ENCODE measurements at places on chromosomes 12 and 14. TPM values are rescaled to one million over a fixed set of nuclear protein-coding genes. Genes with fewer than 3 reads are reported as not detected.

Gene LRCOL1
- total RNA-seq: not detected

GRCh38 chr12:43863770-43864366 lies 28.0 kb downstream of the TMEM117 start:
- no peak for DNase-seq

GRCh38 chr12:32445356-32445755 lies 46.0 kb downstream of the FGD4 start:
- DNase-seq: no peak

Gene NELL2
- 82.3 TPM for total RNA-seq

DNA sequence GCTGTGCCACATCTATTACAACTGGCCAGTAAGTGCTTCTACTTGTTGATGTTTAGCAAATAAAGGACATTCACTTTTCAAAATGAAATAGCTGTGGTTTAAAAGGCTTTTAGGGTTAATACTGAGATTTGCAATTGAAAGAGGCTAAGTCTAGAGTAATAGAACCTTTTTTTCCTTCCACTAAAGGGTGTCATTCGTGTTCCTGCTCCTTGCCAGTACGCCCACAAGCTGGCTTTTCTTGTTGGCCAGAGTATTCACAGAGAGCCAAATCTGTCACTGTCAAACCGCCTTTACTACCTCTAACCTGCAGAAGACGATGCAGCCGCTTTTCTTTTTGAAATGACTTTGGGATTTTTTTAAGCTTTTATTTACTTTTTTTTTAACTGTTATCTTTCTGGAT lies 33.6 kb downstream of the PIWIL1 start:
- DNase-seq: no peak

- DNase-seq: no peak
Observed at GRCh38 chr14:21780429-21781084, 106.9 kb upstream of the OR4E1 start.

DNA sequence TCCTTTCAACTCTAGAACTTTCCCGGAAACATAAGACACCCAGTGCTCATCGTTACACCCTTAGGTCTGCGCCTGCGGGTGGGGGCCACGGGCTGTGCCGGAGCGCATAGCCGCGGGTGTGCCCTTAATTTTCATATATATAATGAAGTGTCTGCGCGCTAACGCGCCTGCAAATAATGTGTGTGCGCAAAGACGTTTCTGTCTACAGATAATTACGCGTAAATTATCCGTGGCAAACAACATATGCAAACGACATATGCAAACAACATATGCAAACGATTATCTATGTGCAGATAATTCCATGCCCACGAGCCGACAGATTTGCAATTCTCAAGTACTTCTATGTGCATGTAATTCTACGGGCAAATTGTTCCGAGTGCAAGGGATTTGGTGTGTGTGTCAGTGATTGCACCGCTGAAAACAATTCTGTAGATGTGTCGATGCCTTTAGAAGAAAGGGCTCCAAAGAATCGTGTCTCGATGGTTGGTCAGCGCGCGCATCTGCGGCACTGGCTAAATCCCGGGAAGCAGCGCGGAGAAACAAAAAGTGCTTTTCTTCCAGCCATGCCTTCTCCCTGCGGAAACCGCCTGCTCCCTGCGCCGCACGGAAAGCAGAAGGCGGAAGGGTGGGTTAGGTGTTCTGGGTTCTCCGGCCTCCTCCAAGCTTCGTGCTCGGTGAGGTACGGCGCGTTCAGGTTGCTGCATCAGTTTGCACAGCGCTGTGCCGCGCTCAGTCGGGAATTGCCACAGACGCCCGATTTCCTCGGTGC lies 34.5 kb upstream of the TBX5 start:
- no peak for DNase-seq

GRCh38 chr14:96953875-96954185 lies 156.6 kb downstream of the VRK1 start:
- DNase-seq: no peak

DNA sequence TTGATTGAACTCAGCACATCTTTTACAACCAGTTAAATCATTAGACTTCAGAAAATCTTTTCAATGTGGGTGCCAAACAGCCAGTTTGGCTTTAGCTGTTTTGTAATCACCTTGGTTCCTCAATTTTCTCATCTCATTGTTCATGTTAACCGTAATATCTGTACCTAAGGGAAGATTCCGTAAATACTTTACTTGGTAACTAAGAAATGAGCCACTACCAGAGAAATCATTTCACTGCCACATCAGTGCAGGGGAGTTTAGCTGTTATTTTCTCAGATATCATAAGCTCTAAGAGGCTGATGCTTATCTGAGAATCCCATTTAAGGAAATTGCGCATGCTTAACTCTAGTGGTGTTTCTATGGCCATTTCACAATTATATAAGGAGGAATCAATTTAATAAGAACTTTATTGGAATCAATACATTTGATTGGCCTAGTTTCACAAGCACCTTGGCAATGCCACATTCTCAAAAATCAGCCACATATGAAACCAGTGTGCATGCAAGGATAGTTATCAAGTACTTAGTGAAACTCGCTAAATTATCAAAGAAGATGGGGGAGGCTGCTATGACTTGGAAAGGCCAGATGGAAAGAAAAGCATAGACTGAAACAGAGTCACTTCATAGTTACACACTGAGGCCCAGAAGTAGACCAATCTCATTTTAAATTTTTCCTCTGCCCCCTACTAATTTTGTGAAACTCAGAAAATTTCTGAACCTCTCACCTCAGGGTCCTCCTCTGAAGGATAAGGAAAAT lies 28.1 kb upstream of the IL22 start:
- DNase-seq: no peak

- no peak for DNase-seq
Observed at GRCh38 chr14:47389535-47389934, 285.9 kb downstream of the MDGA2 start.

GRCh38 chr14:103071544-103072251 lies 12.3 kb upstream of the LBHD2 start:
- DNase-seq: no peak

GRCh38 chr14:57609192-57610075 lies 115.8 kb upstream of the CCDC198 start:
- no peak for DNase-seq

DNA sequence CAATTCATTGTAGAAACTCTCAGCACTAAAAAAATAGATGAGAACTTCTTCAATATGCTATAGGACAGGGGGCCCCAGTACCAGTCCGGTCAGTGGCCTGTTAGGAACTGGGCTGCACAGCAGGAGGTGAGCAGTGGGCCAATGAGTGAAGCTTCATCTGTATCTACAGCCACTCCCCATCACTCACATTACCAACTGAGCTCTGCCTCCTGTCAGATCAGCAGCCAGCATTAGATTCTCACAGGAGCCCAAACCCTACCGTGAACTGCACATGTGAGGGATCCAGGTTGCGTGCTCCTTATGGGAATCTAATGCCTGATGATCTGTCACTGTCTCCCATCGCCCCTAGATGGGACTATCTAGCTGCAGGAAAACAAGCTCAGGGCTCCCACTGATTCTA lies 15.7 kb upstream of the ANO2 start:
- DNase-seq: no peak

- DNase-seq: no peak
Observed at GRCh38 chr12:68190301-68190700, 30.8 kb upstream of the IFNG start.

DNA sequence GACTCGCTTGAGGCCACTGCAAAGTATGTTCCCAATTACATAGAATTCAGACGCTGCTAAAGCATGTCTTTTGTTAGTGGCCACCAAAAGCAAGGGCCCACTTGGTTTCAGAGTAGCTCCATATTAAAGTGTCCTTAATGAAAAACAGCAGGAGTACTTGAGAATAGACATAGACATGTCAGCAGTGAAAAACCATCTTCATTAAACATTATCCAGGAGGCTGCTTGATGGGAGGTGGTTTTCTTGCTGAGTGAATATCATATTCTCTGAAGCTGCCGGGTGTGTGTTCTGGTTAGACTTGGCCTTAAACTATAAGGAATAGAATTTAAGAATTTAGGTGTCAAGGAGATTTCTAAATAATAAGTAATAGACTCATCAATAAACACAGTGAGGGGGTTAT lies 79.5 kb upstream of the CCDC198 start:
- no peak for DNase-seq

Gene OSBPL8
- 74.0 TPM for total RNA-seq

Gene ENTPD5
- 14.4 TPM for total RNA-seq

Gene ANKS1B
- 0.16 TPM for total RNA-seq

Gene KRT78
- not detected for total RNA-seq

- DNase-seq: no peak
Observed at GRCh38 chr12:28083840-28084678, 106.2 kb upstream of the CCDC91 start.

GRCh38 chr12:88854260-88854659 lies 274.0 kb upstream of the KITLG start:
- no peak for DNase-seq

GRCh38 chr12:95633732-95634465 lies 82.6 kb upstream of the USP44 start:
- DNase-seq: no peak

GRCh38 chr12:81692008-81692407 lies 67.1 kb downstream of the PPFIA2 start:
- DNase-seq: no peak

- DNase-seq: peak; percentile 25
Observed at GRCh38 chr12:122023339-122024131, 1.9 kb downstream of the BCL7A start.

Gene KLHDC2
- total RNA-seq: 20.6 TPM

GRCh38 chr14:102074415-102074964 lies 12.4 kb downstream of the HSP90AA1 start:
- DNase-seq: no peak

DNA sequence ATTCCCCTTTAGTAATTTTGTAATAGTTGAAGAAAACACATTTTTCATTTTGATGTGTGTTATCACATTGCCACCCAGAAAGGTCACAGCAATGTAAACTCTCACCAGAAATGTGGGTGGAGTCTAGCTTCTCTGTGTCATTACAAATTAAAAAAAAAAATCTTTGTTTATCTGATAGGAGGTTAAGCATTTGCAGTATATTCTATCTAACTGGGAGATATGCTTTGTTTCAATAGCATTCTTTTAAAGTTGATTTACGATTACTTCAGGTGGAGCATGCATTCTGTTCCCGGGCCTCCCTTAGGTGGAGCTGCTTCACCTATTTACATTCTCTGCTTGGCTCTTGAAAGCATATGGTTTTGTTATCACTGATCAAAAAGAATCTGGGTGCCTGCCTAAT lies 7.8 kb downstream of the ADIPOR2 start:
- DNase-seq: no peak

Gene KIF26A
- 0.43 TPM for total RNA-seq

GRCh38 chr12:105927564-105927963 lies 211.2 kb downstream of the NUAK1 start:
- DNase-seq: no peak

Gene B4GALNT3
- total RNA-seq: 3.8 TPM

Gene OR11H7
- not detected for total RNA-seq

DNA sequence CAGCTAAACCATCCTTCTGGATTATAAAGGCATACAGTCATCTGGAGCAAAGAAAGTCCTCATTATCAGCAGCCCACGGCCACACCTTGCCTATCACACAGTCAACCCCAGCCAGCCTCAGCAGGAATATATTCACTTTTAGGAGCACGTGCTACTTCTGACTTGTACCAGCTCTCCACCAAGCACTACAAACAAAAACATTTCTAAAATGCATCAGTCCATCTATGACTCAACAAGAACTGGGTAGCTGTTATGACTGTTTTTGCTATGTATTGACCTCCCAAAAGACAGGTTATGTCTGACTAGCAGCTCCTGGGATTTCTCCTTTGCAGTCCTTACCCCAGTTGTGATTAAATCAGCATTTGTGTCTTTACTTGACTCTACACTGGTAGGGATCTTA lies 31.2 kb downstream of the NUAK1 start:
- no peak for DNase-seq

DNA sequence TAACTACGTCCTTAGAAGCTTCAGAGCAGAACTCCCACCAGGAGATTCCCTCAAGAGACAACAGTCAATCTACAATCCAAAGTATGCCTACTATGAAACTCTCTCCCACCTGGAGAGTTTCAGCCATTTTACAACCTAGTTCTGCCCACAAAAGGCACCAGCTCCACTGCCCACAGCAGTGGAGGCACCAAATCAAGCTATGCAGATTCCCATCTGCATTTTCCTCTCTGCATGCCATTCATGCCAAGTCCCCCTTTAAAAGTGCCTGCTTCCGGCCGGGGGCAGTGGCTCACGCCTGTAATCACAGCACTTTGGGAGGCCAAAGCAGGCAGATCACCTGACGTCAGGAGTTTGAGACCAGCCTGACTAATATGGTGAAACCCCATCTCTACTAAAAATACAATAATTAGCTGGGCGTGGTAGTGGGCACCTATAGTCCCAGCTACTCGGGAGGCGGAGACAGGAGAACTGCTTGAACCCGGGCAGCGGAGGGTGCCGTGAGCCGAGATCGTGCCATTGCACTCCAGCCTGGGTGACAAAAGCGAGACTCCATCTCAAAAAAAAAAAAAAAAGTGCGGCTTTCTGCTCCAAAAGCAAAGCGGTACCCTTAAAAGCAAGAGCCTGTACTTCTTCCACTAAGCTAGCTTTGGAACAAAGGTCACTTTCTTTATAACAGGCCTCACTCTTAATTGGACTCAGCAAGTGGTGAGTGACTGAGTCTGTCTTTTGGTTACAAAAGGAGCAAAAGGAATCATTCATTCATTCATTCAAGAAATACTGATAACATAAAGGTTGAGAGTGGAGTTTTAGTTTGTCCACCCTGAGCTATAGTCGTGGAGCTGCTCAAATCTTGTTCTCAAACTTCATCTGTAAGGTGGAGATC lies 10.1 kb upstream of the DLGAP5 start:
- DNase-seq: no peak

Gene IL31
- total RNA-seq: 0.87 TPM

Gene HRK
- total RNA-seq: not detected

Gene TUBA1C
- 260 TPM for total RNA-seq

DNA sequence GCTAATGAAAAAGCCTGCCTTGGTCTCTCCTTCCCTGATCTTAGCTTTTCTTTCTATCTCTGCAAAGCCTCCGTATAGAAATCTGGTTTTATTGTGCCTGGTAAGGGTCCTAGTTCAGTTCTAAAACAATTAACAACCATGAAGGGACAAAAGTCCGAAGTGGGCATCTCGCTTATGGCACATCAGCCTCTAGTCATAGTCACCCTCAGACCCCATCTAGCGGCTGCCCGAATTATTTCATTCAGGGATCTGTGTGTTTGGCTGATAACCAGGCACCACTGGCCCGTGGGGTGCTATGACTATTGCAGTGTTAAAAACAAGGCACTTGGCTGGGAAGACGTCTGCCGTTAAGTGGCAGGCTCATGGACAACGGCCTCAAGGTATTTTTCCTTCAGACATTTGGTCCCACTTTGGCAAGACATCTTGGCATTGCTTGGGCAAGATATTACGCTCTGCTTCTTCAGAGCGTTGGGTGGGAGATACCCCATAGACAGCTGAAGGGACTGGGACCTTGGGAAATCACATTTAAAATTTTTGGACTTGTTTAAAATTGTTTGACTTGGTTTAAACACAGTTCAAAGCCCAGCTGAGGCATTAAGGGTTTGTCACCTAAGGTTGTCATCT lies 87.1 kb downstream of the SINHCAF start:
- peak; percentile 72 for DNase-seq

DNA sequence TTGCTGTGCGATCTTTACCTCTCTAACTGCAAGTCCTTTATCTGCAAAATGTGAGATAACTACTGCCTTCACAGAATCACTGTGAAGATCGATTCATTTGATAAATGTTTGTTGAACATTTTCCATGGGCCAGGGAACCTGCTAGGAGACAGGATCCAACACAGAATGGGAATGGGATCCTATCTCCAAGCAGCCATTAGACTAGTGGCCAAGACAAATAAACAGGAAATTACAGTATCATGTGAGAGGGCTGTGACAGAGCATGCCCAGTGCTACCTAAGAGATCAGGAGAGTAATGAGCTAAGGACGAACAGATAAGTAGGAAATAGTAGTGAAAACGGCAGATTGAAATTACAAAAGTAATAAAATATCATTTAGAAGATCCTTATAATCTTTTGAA lies 105.7 kb downstream of the GRIN2B start:
- DNase-seq: no peak

Gene CLEC2D
- 182 TPM for total RNA-seq

Data from activated naive CD4-positive, alpha-beta T cell treated with anti-CD3 and anti-CD28 coated beads, Interleukin-2, amount 50 U/mL, for 72 hours (primary cell).